Airway epithelial cell (primary cell): ENCODE measurements at places on chromosomes 7 and 10. TPM values are rescaled to one million over a fixed set of nuclear protein-coding genes. Genes with fewer than 3 reads are reported as not detected.

The GTPBP10 gene
- 8.2 and 12.0 TPM in 2 replicates for total RNA-seq

The FAM180A gene
- not detected in 2 replicates for total RNA-seq

The LRGUK gene
- total RNA-seq, result not detected in 2 replicates

The CLDN3 gene
- total RNA-seq, result 0.28 TPM in 1 of 2 replicates, not detected in the other

The TRIM4 gene
- total RNA-seq, result 16.1 and 16.9 TPM in 2 replicates

The LIPK gene
- total RNA-seq, result 1.4 and 1.9 TPM in 2 replicates

The PAOX gene
- total RNA-seq, result 1.3 and 5.0 TPM in 2 replicates

The TCF7L2 gene
- total RNA-seq, result 4.7 and 7.7 TPM in 2 replicates

The RAMP3 gene
- not detected in 2 replicates for total RNA-seq

The SPDYE5 gene
- total RNA-seq, result not detected in 2 replicates

The SLC18A3 gene
- not detected in 2 replicates for total RNA-seq

The FAM25C gene
- 8.0 and 9.6 TPM in 2 replicates for total RNA-seq

The AKR1B1 gene
- 54.4 and 56.3 TPM in 2 replicates for total RNA-seq

The USP6NL gene
- 8.5 and 12.7 TPM in 2 replicates for total RNA-seq

The CALML3 gene
- 7.7 and 9.0 TPM in 2 replicates for total RNA-seq

The SORCS1 gene
- not detected in 2 replicates for total RNA-seq

The FFAR4 gene
- not detected in 2 replicates for total RNA-seq

The PLAC9 gene
- 0.78 TPM in 1 of 2 replicates, not detected in the other for total RNA-seq

The SEMA3E gene
- total RNA-seq, result 0.51 and 0.85 TPM in 2 replicates

The RPEL1 gene
- total RNA-seq, result not detected in 2 replicates

The PTF1A gene
- total RNA-seq, result not detected in 2 replicates

The ZWINT gene
- total RNA-seq, result 37.7 and 50.9 TPM in 2 replicates

The TMEM176A gene
- total RNA-seq, result not detected in 2 replicates

The ARL5B gene
- total RNA-seq, result 17.7 and 22.1 TPM in 2 replicates

The PBLD gene
- total RNA-seq, result 0.98 and 1.5 TPM in 2 replicates

The TACC2 gene
- 32.0 and 40.1 TPM in 2 replicates for total RNA-seq
